ENCODE measurements at places on chromosomes 11 and 22.
A peak's percentile ranks its signal among the peaks of the same experiment; 100 is the strongest.

GRCh38 chr11:112651386-112651785 is 309.8 kb upstream of the NCAM1 start:
- DNase-seq = no peak

DNA sequence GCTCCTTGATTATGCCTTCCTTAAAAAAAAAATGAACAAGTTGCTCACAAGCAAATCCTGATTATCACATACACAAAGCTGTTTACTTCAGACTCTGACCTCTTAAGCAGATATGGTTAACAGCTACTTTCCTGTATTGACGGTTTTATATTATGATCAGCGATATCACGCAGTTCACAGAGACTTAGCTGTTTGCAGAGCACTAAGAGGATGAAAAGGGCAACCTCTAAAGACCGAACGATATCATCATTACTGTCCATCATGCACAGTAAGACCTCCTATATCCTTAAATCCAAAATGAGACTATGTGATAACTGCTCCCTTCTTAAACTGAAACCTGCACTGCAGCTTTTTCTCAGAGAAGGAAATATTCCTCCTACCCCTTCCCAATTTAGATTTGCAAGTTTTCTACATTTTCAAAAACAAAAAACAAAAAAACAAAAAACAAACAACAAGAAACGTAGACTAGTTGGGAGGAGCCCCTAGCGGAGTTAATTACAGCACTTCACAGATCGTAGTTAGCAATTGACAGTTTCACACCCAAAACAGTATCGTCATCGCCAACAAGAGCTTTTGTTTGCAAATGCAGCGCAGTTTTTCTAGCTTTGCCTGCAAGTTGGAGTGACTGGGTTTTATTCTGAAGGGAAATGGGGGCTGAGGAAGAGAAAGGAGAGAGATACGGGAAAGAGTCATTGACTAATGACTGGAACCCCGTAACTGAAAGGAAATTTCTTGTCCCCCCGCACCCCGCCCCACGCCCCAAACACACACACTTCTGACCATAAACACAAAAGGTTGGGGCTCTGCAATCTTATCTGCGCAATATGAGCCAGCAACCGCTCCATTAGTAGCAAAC is 1.2 kb downstream of the DDX6 start:
- peak; percentile 68 for DNase-seq

DNA sequence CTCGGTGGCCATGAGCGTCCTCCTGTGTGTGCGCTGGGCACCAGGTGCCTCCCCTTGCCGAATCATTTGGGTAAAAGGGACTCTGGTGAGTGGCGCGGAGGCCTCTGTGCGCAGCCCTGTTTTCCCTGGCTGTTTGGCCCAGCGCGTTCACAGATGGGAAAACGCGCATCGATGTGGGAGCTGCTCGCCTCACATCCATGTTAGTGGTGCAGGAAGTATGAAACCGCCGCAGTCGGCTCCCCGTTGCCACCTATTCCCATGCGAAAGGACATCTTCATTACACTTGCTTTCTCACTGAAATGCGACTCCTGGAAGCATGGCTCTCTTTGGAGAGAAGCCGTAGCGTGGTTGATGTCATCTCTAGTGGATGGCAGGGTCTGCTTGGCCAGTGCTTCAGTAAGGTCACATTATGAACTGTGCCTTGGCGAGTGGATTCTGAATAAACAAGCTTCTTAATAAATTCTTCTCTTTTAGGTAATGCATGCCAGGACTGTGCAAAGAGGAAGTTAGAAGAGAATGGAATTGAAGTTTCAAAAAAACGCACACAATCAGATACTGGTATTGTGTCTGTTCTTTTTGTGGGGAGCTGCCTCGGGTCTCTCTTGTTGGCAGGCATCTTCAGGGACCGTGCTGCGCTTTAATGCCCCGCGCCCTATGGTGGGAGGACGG is 26.3 kb downstream of the FAM118A start:
- peak; percentile 21 for DNase-seq

- DNase-seq = peak; percentile 76
Measured at GRCh38 chr11:17351510-17352176, at the start of gene NCR3LG1. Gene NCR3LG1 (plus strand): TSS chr11:17351800. CDS start chr11:17351970, 170 bp downstream.

DNA sequence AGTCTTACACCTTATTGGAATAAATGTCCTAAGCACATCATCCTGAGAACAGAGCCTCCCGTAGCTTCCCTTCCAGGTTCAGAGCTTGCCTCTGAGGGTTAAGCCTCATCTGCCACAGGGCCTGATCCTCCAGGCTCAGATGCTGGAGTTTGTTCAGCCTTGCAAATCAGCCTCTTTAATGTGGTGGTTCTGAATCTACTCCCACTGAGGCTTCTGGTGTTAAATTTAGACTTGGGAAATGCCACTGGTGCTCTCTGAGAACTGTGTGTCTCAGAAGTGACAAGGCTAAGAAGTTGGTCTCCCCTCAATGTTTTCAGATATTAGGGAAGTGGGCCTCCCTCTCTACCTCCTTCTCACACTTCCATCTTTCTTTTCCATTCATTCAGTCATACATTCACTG is 68.7 kb downstream of the CCDC81 start:
- DNase-seq = no peak

DNA sequence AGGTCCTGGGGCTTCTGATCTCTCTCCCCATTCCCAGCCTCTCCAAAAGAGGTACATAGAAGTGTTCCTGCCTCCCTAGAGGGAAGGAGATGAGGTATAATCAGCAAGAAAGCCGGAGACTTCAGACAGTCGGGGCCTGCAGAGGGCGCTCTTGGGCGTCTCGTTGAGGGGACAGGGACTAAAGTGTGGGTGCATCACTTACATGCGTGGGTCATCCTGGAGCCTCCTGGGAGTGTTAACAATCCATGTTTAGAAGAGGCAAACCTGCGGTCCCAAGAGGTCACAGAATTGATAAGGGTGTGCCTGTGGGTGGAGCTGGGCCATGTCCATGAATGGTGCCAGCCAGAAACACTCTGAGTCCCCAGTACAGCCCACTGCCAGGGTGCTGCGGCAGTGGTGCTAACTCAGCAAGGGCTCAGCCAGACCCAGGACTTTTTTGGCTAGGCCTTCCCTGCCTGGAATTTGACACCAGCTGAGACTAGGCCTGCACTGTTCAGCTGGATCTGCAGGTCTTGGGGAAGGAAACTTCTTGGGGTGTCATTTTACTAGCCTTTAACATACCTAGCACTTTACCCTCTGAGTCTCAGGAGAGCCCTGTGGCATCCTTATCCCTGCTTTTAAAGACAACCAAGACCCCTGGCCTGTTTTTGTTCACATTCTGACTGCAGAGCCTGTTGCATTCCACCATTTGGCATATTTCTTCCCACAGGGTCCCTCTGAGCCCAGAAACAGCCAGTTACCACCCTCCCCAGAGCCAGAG is 5.5 kb downstream of the YDJC start:
- DNase-seq = peak; percentile 74

DNA sequence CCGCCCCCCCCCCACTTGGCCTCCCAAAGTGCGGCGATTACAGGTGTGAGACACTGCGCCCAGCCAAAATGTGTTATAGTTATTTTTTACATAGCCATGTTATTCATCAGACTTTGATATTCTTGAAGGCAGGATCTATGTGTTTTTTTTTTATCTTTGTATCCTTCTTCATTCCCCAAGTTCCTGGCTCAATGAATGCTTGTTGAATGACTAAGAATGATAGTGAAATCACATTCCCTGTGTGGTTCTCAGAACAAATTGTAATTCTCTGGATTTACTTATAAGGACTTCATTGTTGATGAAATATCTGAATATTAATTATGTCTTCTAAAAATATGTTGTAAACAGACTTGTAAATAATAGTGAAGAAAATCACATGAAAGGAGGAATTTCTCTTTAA is 33.5 kb downstream of the MMP7 start:
- no peak for DNase-seq

DNA sequence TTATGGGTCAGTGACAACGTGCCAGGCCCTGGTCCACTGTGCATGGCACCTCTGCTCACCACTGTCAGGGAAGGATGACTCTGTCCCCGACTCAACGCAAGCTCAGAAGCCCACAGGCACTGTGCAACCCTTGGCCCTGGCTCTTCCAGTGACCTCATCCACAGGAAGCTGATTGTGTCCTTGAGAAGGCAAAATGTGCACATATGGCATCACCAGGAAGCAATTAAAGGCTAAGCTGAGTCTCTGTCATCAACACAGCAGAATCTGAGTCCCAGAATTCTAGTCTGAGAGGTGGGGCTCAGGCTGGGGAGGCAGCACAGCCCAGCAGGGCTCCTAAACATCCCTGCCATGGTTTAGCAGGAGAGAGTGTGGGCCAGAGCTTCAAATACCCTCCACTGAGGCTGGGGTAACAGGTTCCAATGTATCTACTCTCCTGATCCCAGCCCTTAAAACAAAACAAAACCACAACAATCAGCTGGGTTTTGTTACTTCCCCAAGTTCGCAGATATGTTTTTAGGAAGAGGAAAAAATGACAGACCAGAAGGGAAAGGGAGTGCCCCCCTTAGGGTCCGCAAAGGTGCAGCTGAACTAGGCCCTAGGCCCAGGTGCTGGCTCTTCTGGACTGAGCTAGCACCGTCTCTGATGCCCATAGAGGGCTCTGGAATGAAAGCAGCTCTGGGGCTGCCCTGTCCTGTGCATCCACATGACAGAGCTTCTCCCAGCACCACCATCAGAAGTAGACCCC is 33.5 kb upstream of the GNAZ start:
- no peak for DNase-seq

DNA sequence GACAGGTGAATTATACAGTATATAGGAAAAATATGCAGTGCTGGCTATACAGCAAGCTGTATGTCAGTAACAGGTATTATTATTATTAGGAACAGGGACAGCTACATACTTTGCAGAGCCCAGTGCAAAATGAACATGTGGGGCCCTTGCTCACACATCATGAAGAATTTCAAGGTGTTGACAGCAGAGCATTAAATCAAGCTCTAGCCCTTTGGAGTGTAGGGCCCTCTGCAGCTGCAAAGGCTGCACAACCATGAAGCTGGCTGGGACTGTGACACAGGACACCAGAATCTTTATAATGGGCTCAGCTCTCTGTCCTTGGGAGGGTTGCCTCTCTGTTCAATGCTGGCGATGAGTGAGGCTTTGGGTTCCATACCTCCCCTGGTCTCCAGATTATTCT is 44.9 kb upstream of the DAGLA start:
- no peak for DNase-seq

GRCh38 chr22:28599693-28600092 is 79.9 kb downstream of the TTC28 start:
- DNase-seq = no peak

DNA sequence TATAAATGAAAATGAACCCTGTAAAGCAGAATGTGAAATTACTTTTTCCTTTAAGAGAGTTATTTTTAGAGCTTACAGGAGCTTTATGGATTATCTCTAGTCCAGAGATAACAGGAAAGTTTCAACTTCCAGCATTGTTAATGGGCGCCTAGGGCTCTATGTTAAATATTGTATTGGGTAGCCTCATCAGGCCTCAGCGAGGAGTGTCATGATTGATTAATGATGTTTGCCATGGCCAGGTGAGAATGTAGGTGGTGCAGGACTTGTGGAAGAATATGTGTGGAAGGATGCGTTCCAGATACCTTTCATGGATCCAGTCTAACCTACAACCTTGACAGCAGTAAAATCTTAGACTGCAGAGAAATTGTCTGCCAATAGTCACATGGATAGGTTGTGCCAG is 50.6 kb downstream of the ME3 start:
- no peak for DNase-seq

DNA sequence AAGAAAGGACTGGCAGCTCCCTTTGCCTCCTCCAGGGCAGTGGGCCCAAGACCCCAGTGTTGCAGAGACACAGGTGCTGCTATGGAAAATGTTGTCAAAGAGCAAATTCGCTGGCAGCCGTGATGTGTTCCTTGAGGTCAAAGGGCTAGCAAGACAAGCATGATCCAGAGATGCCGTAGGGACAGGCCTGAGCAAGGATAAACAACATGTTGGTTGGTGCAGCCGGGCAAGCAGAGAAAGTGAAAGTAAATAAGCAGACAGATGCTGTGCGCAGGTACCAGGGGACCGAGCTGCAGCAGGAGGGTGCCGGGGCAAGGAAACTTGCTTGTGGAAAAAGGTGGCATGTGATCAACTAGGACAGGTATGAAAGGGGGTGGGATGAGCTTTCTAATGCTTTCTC is 125.5 kb upstream of the NECTIN1 start:
- DNase-seq = no peak

GRCh38 chr11:74205181-74205580 is 34.1 kb downstream of the PPME1 start:
- DNase-seq = peak; percentile 85

GRCh38 chr22:33756508-33756949 is 163.7 kb downstream of the LARGE1 start:
- no peak for DNase-seq

DNA sequence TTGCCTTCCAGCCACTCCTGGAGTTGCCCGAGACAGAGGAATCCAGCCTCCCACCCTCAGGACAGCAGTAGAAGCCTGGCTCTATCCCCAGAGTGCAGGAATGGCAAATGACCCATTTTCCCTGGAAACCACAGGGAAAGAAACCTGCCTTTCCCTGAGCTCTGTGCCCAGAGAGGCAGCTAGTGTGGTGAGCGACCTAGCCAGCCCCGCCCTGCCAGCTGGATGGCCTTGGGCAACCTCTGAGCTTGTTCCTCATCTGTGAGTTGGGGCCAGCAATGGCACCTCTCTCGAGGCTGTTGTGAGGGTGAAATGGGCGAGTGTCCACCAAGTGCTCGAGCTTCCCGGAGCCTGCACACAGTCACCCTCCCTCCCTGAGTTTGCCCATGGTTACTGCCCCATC is 3.7 kb downstream of the OMP start:
- peak; percentile 25 for DNase-seq

GRCh38 chr11:122756417-122756816 is 81.9 kb upstream of the CRTAM start:
- peak; percentile 85 for DNase-seq

DNA sequence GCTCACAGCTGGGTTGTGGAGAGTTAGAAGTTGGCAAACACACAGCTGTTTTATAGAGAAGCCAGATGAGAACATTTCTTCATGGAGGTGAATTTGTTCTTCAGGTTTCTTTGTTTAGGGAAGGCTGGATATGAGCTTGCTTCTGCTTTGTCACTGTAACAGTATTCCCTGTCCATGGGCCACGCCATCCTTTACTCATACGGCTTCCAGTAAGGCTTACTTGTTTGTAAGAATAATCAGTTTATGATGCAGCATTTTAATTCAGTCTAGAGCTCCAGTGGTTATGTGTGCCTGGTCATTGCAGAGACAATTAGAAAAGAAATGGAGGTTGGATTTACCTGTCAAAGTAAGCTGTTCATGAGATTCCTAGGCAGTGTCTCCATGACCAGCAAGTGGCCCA is 131.8 kb downstream of the TRIM44 start:
- DNase-seq = no peak

DNA sequence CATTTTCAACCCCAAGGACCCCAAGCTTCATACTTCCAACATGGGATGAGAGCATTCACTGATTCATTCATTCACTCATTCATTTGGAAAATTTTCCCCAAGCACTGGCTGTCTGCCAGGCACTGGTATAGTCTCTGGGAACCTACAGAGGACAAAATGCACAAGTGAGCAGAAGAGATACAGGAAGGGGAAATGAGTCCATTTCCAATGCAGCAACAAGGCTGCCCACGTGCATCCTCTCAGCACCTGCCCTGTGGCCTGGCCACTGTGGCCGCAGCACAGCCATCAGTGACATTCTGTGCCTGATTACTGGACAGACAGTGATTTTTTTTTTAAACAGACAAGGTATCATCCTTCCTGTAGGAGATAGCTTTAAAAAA is 96.0 kb upstream of the PITPNB start:
- DNase-seq = no peak

All from hematopoietic multipotent progenitor cell treated with erythropoietin and hydrocortisone succinate and interleukin-3 and kit ligand, for 6 days (in vitro differentiated cells).